Inflammatory macrophage (primary cell): ENCODE measurements at places on chromosomes 4 and X.

- DNase-seq = no peak
Observed at GRCh38 chr4:121321466-121321865, 59.4 kb downstream of the QRFPR start.

DNA sequence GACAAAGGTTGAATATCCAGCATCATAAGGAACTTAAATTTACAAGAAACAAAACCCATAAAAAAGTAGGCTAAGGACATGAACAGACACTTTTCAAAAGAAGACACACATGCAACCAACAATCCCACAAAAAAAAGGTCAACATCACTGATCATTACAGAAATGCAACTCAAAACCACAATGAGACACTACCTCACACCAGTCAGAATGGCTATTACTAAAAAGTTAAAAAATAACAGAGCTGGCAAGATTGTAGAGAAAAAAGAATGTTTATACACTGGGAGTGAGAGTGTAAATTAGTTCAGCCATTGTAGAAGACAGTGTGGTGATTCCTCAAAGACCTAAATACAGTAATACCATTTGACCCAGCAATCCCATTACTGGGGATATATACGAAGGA, 474.7 kb downstream of the TRIML1 start:
- no peak for DNase-seq

DNA sequence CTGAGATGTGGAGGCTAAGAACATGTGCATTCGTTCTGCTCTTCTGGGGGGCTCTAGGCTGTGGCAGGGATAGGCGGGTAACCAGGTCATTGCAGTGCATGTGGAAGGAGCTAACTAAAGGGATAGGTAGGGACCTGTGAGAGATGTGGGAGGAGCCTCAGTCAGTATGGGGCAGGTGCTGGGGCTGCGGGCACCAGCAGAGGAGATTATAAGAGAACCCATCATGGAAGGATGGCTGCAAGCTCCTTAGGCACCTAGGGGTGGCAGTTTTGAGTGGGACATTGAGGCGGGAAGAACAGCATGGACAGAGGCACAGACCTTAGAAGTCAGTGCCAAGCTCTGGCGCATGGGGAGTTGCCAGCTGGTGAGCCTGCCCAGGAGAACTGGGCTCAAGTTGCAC, 7.2 kb downstream of the CLDN22 start:
- DNase-seq = no peak

DNA sequence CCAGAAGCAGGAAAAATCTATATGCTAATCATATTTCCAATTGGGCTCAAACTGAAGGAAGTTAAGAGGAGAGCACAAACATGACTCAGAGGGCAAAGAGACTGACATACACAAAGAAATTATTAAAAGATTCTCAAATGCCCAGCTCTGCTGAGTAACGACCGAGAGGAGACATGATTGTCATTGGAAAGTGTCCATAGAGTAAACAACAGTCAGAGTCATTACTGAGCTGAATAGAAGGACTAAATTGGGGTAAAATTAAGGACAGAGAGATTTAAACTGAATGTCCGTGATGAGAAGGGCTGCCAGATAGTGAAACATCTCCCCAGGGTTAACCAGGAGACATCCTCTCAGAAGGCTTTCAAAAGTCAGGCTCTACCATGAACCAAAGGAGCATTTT, 111.2 kb upstream of the GALNT7 start:
- DNase-seq = no peak

- no peak for DNase-seq
Observed at GRCh38 chr4:106048250-106048971, 153.1 kb downstream of the NPNT start.

DNA sequence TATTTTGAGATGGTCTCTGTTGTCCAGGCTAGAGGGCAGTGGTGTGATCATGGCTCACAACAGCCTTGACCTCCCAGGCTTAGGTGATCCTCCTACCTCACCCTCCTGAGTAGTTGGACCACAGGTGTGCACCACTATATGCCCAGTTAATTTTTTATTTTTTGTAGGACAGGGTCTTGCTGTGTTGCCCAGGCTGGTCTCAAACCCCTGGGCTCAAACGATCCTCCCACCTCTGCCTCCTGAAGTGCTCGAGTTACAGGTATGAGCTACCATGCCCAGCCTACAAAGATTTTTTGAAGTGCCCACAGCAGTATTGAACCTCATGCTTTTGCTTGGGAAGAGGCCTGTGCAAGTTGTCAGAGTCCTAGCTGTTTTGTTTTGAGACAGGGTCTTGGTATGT, 31.1 kb downstream of the NSD2 start:
- no peak for DNase-seq

- DNase-seq = no peak
Observed at GRCh38 chrX:24463077-24463476, 2.0 kb upstream of the PDK3 start.

GRCh38 chrX:102966701-102967100, 29.6 kb downstream of the RAB40AL start:
- no peak for DNase-seq

DNA sequence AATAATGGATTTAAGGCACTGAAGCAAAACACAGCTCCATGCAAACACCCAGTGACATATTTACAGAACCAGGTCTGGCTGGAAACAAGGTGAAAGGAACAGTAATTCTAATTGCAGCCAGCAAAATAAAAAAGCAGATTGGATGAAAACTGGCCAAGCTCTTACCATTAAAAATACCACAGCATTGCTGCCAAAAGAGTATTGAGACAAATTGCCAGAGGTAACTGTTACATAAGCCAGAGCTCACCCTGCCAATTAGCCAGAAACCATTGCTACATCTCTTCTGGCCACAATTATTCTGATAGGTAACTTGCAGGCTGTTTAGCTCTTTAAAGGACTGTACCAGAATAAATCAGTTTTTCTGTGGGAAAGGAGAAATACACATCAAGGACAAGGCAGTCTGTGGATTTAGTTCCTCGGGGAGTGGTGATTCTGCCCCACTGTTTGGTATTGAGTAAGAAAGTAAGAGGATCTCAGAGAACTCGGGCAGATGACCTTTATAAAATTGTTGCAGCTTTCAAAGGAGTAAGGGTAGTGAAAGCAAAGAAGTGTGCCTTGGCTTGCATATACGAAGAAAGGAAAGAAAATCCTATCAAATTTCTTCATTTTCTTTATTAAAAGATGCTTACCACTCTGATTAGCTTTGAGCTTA, 369.5 kb downstream of the PPP3CA start:
- peak; percentile 6 for DNase-seq

DNA sequence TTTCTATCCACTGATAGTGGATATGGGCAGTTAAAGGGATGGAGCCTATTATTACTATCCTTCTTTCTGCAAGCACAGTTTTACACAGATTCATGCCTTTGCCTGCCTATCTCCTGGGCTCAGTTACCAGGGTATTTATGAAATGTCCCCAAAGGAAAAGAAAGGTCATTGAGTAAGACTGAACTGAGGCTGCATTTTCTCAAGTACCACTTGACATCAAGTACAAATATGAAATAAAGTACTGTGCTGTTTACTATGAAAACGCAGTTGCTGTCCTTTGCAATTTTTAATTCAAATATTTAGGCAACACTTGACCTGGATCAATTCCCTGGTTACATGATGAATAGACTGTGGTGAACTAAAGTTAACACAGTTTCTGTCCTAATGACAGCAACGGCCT, 23.5 kb upstream of the SPANXN4 start:
- DNase-seq = no peak

DNA sequence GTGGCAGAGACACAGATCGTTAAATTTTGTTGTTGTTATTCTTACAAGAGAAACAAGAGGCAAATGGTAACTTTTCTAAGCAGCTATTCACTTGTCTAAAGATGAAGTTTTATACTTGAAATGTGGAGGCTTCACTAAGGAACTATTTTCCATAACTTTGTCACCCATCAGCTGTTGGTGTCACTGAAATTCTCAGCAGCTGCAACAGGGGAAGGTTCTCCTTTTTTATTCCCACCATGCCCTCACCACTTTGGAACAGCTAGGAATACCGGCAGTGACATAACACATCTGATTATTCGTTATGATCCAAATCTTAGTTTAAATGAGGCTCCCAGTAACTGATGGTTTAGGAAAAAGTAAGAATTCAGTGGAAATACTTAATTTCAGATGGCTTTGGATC, 147.0 kb upstream of the LEF1 start:
- no peak for DNase-seq

DNA sequence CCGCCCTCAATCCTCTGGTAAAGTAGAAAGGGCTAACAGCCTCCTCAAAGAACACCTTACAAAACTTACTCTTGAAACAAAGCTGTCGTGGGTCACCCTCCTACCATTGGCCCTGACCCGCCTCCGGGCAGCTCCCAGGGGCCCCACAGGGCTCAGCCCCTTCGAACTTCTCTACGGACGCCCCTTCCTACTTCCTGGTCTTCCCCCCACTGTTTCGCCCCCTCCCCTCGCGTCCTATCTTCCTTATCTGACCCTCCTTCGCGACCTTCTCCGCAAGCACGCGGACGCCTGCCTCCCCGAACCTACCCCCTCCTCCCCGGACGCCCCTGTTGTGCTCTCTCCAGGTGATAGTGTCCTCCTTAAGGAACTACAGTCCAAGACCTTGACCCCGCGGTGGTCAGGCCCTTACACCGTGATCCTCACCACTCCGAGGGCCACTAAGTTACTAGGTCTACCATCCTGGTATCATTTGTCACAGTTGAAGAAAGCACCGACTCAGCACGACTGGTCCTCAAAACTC, 963.1 kb downstream of the RPA4 start:
- no peak for DNase-seq

GRCh38 chr4:6783111-6783981, 819 bp downstream of the KIAA0232 start:
- peak; percentile 82 for DNase-seq

- DNase-seq = no peak
Observed at GRCh38 chrX:14825851-14826250, 47.0 kb downstream of the FANCB start.

- no peak for DNase-seq
Observed at GRCh38 chrX:131288738-131289511, at the start of gene IGSF1. Gene IGSF1, minus strand, starts transcription at chrX:131289306. Its CDS starts 2,632 bp downstream, at chrX:131286674.

DNA sequence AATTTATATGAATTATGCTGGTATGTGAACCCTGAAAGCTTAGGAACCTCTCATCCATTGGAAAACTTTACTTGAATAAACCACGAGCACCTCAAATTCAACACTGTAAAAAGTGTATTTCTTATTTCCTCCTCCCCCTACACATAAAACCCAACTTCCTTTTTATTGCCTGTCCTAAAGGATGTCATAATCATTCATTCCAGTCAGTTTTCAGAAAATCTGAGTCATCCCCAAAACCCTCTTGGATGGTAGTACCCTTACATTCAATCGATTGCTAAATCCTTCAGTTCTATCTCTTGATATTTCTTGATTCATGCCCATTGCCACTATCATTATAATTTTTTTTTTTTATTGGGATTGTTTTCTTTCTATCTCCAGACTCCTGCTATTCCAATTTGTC, 91.1 kb upstream of the ATP8A1 start:
- DNase-seq = peak; percentile 7

- no peak for DNase-seq
Observed at GRCh38 chr4:174137698-174138097, 145.8 kb downstream of the FBXO8 start.

DNA sequence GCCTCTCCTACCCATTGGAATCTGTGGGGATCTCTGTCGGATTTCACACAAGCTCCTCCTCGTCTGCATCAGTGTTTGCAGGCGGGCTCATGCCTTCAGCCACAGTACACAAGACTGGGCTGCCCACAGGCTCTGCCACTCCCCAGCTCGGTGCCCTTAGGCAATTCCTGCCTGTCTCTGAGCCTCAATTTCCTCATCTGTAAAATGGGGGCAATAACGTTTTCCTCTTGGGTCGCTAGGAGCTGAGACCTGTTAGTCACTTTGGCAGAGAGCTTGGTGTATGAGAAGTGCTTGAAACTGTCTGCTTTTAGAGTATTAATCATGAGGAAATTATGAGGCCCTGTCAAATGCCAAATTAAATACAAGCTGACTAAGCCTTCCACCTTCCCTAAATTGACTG, 27.6 kb upstream of the MSX1 start:
- DNase-seq = no peak

DNA sequence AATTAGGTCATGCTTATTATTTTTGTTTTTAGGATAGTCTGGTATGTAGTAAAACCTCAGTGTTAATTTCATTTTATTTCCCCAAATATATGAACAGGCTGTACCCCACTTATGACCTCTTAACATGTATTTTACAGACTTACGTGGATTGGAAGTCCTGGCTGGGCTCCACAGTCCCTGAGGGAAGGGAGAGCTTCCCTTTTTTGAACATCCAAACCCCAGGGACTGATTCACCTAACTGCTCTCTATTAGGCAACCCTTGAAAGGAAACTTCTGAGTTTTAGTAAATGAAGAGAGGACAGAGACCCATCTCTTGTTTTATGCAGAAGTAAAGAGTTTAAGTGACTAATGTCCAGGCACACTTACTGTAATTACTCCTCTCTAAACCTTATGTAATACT, 233.1 kb upstream of the SPRY1 start:
- DNase-seq = no peak

DNA sequence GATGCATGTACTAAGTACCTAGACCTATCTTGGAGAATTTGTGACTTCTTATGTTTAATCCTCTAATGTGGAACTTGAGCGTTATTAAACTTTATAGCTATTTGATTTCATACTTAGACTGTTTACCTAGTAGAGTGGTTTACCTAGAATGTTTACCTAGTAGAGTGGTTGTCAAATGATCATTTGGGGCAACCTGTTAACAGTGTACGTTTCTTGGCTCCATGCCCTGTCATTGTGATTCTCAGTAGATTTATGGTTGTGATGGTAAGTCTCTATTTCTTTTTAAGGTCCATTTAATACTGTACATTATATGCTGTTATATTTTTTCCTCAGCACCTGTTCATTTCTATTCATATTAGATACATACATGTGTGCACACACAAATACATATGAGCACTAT, 233.0 kb upstream of the MAD2L1 start:
- no peak for DNase-seq

GRCh38 chr4:106370214-106370613, 1.6 kb upstream of the GIMD1 start:
- no peak for DNase-seq

DNA sequence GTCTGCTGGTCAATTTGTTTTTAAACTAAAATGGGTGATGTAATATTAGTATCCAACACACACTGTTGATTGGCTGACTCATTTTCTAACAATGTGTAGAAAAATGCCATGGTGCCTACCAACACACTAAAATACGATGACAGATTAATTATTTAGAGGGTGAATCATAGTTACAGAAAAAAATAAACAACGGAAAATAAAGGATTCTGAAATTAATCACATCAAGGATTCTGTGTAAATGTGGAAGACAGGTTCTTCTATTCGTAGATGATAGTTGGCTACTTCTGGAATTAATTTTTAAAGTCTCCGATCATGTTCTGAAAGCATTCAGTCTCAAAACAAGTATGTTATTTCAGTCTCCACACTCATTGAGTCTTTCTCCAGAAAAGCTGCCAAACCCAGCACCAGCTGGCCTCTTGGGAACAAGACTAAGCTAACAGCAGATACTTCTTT, 8.2 kb upstream of the IQCM start:
- no peak for DNase-seq

GRCh38 chr4:128768373-128768996, 41.0 kb upstream of the JADE1 start:
- no peak for DNase-seq

DNA sequence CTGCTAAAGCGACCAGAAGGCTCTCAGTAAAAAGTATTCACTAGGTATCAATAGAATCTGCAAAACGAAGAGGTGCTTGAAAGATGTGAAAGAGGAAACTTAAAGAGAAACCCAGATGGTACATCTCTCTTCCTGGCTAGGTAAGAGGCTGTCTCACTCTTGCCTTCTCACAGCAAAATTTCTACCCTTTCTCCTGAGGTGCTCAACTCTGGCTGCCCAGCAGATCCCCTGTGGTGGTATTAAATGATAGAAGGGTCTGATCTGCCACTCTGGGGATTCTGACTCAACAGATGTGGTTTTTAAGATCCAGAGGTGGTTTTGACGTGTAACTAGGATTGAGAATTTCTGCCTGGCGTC, 14.9 kb upstream of the TSPAN5 start:
- DNase-seq = no peak
